ENCODE measurements at places on chromosomes 6 and 20.

DNA sequence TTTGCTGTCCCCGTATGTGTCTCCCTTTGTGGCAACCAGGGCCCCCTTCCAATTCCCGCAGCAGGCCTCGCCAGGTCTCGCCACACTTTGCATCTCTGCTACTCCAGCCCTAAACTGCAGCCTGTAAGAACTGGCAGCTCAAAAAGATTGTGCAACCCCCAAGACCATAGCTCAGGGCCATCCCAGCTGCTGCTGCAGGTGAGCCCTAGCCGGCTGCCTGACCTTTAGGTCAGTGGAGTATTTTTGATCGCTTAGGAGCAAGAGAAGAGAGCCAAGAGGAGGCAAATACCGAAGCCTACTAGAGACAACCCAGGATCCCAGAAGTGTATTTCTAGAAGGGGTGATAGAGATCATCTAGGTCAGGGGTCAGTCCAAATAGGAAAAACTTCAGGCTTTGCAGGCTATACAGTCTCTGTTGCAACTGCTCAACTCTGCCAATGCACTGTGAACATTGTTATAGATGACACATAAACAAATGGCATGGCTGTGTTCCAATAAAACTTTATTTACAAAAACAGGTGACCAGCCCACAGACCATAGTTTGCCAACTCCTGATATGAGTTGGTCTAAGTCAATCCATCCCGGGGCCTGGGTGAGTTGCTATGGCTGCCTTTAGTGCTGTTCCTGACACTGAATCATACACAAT lies 138.4 kb downstream of the EYA2 start:
- DNase-seq: no peak

GRCh38 chr6:44342489-44342888 lies at the start of gene SPATS1:
Gene SPATS1, plus strand, starts transcription at chr6:44342650. Its CDS starts 446 bp downstream, at chr6:44343096.
- no peak for DNase-seq

- no peak for DNase-seq
These were observed 1.0 kb downstream of the PPDPF start for GRCh38 chr20:63521602-63522001.

GRCh38 chr6:157610451-157610999 lies 212.5 kb upstream of the SNX9 start:
- DNase-seq: peak; percentile 52

DNA sequence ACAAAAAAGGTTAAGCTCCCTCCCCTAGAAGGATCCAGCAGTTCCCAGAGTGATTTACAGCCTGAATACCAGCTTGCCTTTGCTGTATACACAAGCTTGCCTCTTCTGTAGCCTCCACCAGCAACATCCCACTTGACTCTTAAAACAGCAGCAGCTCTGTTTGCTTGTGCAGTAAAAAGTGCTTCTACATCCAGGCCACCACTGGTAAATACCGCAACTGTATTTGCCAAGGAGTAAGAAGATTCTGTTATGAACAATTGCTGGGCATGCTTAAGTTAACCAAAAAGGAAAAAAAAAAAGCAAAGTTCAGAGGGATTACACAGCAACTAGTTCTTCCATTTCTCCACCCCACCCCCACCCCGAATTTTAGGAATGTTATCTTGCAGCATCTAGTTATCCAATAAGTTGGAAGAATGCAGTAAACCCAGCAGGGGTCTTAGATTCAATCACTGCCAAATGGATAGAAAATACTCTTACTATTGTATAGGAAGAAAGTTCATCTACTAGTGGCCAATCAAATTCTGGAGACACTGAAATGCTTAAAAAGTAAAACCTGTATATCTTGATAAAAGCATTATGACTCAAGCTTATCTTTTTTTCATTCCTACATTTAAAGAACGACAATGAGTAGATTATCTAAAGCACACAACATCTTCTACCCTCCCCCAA lies 4.8 kb downstream of the SALL4 start:
- DNase-seq: peak; percentile 83

- no peak for DNase-seq
These were observed 312.9 kb upstream of the ARID1B start for GRCh38 chr6:156464100-156464878.

GRCh38 chr6:83852528-83853177 lies 507 bp upstream of the RIPPLY2 start:
- DNase-seq: peak; percentile 62

- no peak for DNase-seq
These were observed 107.7 kb upstream of the SCP2D1 start for GRCh38 chr20:18705910-18706309.

DNA sequence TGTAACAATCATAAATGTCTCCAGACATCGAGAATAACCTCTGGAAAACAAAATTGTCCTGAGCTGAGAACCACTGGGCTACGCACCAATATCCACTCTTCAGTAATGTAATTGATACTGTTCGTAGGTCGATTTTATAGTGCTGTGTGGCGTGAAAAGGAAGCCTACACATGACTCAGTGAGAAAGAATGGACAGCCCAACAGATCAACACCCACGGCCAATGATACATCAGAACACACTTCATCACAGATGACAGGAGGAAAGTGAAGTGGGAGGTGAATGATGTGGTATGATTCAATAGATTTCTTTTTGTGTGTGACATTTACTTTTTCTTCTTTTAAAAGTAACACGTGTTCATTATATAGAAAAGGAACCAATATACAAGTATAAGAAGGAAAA lies 93.5 kb downstream of the RPS12 start:
- DNase-seq: no peak

- DNase-seq: no peak
These were observed 656.7 kb upstream of the ID4 start for GRCh38 chr6:19180348-19181072.

GRCh38 chr6:43061861-43062260 lies 2.4 kb downstream of the KLC4 start:
- DNase-seq: no peak

- DNase-seq: no peak
These were observed 26.4 kb upstream of the FAM83C start for GRCh38 chr20:35318502-35319157.

- DNase-seq: no peak
These were observed 95.4 kb upstream of the FOXQ1 start for GRCh38 chr6:1216488-1216974.

GRCh38 chr20:44092551-44093248 lies 94.3 kb downstream of the JPH2 start:
- DNase-seq: peak; percentile 21

- DNase-seq: no peak
These were observed 47.4 kb downstream of the ADNP start for GRCh38 chr20:50883856-50884255.

DNA sequence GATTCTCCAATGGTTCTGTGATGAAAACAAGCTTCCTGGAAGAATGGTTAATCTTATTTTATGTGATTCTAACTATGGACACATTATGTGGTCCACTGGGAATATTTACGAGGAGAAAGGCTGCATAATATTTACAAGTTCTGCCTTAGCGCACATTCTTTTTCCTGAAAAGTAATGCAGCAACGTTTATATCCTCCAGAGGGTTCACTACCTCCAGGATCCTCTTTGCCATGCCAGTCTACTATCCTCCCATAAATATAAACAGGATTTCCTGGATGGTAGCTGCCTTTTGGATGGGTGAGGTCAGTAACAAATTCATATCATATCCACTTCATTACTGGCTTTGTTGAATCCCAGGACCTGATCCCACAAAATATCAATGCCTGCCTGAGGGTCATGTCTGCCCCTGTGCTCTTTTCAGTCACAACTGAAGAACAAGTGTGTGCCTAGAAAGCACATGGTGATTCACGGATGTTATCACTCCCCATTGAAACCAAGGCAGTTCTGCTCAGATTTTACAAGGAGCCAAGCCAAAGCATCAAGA lies 30.4 kb downstream of the ADGRF5 start:
- DNase-seq: no peak

- no peak for DNase-seq
These were observed 1.3 kb downstream of the ABHD16A start for GRCh38 chr6:31701666-31702404.

- DNase-seq: no peak
These were observed 152.3 kb upstream of the NEDD9 start for GRCh38 chr6:11384531-11385309.

DNA sequence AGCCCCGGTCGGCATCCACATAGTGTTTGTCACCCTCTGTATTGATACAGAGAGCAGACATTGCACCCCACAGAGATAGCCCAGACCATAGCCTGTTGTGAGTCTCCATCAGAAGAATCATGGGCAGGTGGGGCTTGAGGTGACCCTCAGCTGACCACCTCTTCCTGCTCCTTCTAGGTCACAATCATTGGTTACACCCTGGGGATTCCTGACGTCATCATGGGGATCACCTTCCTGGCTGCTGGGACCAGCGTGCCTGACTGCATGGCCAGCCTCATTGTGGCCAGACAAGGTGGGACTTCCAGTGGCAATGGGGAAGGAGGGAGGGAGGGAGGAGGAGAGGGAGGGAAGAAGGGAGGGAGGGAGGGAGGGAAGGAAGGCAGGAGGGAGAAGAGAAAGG lies 61.4 kb upstream of the RIN2 start:
- DNase-seq: no peak

GRCh38 chr20:32544260-32544722 lies 40.8 kb downstream of the NOL4L start:
- no peak for DNase-seq

DNA sequence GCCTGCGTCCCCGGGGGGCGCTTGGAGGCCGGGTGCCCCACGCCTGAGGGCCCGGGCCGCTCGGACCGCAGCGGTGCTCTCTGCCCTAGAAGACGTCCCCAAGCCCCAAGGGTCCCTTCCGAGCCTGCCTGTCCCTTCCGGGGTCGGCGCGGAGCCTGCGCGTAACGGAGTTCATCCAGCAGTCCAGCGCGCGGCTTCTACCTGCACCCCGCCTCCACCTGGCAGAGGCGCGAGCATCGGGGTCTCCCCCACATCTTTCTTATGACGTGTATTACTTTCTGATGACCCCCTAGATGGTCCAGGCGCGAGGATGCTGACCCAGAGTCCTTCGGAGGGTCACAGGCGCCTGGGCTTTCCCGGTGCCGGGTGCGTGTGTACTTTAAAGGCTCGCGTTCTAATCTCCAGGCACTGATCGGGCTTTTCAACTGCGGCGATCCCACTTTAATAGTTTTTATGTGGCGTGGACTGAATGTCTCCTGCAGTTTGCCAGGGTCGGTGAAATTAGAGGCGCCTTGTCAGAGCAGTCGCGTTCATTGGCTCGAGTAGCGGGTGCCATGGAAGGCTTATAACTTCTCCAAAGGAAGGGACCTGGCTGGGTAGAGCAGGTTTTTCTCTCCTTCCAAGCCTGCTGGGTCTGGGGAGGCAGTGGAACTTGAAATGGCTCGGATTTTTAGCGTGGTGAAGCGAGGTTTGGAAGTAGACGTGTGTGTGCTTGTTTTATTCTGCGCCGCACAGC lies 912 bp downstream of the EYA4 start:
- no peak for DNase-seq

GRCh38 chr6:133707456-133707855 lies 181.5 kb upstream of the TCF21 start:
- peak; percentile 98 for DNase-seq

GRCh38 chr6:166456395-166457156 lies 73.8 kb upstream of the MPC1 start:
- DNase-seq: peak; percentile 72

- DNase-seq: peak; percentile 4
These were observed 41.4 kb downstream of the INSM1 start for GRCh38 chr20:20409331-20409730.

DNA sequence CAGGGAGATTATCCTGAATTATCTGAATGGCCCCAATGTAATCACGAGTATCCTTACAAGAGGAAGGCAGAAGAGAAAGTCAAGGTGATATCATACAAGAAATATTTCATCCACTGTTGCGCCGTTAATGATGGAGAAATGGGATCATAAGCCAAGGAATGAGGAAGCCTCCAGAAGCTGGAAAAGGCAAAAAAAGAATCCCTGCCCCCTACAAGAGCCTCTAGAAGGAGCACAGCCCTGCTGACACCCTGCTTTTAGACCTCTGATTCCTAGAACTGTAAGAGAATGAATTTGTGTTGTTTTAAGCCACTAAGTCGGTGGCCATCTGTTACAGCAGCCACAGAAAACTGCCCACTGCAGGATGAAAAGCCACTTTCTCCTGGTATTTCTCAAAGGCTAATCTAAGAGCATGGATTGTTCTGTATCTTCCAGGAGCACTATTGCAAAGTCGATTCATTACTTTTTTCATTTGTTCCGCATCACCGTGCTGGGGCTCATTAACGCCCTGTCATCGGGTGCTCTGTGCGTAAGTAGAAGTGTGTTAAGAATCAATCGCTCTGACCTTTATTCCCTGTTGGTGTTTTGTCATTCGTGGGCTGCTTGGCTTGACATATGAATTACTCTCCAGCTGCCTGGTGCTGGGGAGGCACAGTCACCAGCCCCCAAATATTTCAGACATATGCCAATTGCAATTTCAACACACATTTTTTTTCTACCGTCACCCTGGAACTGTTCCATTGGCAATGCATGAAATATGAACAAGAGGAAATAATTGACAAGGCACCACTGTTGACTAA lies 117.0 kb downstream of the PCSK2 start:
- no peak for DNase-seq

GRCh38 chr6:16514249-16514648 lies 247.0 kb downstream of the ATXN1 start:
- DNase-seq: no peak

- DNase-seq: no peak
These were observed 26.7 kb downstream of the HCK start for GRCh38 chr20:32078791-32079190.

DNA sequence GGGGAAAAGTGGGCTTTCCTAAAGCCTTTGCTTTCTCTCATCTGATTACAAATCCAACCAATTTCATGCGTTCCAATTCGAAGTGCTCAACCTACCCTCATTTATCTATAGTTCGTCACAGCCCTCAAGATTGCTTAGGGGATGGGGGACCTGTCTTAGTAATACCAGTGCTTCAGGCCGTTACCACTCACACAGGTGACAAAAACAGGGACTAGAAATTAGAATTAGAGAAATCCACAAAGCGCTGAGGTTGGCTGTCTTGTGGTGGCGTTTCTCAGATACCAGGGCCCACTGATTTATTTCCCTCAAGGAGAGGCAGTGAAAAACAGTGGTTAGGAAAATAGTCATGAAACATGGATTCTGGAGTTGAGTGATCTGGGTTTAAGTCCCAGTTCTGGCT lies 121.6 kb upstream of the SPACA1 start:
- DNase-seq: no peak

DNA sequence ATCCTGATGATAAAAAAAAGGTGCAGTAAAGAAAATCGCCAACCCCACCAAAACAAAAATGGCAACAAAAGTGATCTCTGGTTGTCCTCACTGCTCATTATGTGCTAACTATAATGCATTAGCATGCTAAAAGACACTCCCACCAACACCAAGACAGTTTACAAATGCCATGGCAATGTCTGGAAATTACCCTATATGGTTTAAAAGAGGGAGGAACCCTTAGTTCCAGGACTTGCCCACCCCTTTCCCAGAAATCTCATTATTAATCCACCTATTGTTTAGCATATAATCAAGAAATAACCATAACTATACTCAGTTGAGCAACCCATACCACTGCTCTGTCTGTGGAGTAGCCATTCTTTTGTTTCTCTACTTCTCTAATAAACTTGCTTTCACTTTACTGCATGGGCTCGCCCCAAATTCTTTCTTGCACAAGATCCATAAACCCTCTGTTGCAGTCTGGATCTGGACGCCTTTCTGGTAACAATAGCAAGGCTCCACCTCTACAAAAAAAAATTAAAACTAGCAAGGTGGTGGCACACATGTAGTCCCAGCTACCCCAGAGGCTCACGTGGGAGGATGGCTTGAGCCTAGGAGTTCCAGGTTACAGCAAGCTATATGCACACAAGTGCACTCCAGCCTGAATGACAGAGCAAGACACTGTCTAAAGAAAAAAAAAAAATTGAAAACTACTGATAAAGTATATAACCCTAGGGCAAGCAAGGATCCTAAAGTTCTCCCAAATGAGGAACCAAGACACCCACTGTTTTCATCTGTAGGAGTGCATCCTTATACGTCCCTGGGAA lies 278.8 kb upstream of the JARID2 start:
- no peak for DNase-seq

GRCh38 chr20:49287555-49288249 lies 9.8 kb upstream of the ZNFX1 start:
- DNase-seq: peak; percentile 45
